Stimulated activated CD8-positive, alpha-beta memory T cell treated with anti-CD3 and anti-CD28 coated beads, Interleukin-4, amount 100 ng/mL, for 1 hour (primary cell): ENCODE measurements at places on chromosomes 7 and 10.

- DNase-seq = no peak
Measured at GRCh38 chr7:37570145-37570544, 113.4 kb upstream of the GPR141 start.

- DNase-seq = no peak
Measured at GRCh38 chr7:158313931-158314330, 273.7 kb downstream of the PTPRN2 start.

DNA sequence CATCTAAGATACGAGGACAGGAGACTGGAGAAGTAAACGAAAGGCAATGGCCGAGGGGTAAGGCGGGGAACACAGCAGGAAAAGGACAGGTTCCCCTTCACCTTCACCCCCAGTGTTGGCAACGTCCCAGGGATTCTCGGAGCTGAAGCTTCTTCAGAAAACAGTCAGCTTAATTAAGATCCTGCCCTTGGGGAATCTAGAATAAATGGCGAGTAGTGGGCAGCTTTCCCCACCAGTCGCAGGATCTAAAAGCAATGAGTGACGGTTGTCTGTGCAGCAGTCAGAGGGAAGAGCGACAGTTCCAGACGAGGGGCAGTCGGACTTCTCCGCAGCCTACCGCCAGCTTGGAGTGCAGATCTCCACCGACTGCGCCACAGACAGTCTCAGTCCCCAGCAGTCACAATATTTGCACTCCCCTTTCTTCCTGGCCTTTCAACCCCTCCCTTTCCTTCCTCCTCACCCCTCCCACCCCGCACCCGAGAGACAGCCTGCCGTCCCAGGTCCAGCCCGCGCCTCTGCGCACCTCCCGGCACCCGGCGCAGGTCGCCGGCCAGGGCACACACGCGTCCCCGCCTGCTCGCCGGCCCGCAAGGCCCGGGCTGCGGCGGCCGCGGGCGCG, 10.9 kb upstream of the SP8 start:
- DNase-seq = no peak

- DNase-seq = no peak
Measured at GRCh38 chr7:43869867-43870240, 537 bp upstream of the MRPS24 start.
